Upper lobe of right lung (tissue), 1 donor: ENCODE measurements at places on chromosomes 4 and X. TPM values are rescaled to one million over a fixed set of nuclear protein-coding genes. Genes with fewer than 3 reads are reported as not detected.
A peak's percentile ranks its signal among the peaks of the same experiment; 100 is the strongest.

- H3K27me3 ChIP-seq, result no peaks in the 10 kb centered on the region
- H3K4me1 ChIP-seq, result no peaks in the 10 kb centered on the region
- no peak for DNase-seq
- H3K27ac ChIP-seq, result no peak overlapping the region
- no peaks in the 10 kb centered on the region for H3K36me3 ChIP-seq
- no peak overlapping the region for H3K4me3 ChIP-seq
These were observed 50.6 kb downstream of the GBA3 start for GRCh38 chr4:22743290-22743689.

DNA sequence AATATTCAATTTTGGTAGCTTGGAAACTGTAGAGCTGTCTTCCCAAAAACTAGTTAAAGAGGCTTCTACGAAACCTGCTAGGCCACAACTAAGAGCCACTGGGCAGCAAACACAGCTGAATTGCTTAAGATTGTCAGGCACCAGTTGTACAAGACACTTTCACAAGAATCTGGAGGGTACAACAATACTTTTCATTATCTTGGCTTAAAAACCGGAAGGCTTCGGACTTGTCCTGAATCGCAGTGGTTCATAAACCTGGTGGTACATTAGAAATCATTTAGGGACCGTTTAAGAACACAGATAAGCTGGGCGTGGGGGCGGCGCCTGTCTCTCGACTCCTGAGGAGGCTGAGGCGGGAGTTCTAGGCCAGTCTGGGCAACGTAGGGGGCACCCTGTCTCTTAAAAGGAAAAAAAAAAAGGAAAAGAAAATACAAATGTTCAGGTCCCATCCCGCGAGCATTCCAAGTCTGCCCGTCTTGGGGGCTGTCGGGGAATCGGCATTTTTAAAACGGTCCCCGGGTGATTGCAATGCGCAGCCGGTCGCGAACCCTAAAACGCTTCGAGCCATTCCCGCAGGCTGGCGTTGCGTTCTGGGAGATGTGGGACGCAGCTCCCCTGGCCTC is 763 bp downstream of the PYURF start:
- H3K4me3 ChIP-seq, result peak overlapping the region; percentile 64
- H3K27ac ChIP-seq, result peak overlapping the region; percentile 83
- peaks cover 16% of the 10 kb centered on the region for H3K4me1 ChIP-seq
- peak; percentile 74 for DNase-seq

DNA sequence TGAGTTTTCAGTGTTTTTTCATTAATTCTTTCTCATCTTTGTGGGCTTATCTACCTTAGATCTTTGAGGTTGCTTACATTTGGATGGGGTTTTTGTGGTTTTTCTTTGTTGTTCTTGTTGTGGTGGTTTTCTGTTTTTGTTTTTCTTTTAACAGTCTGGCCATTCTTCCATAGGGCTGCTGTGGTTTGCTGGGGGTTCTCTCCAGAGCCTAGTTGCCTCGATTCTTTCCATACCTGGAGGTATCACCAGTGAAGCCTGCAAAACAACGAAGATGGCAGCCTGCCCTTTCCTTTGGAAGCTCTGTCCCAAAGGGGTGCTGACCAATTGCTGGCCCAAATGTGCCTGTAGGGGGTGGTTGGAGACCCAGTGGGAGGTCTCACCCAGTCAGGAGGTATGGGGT is 168.6 kb upstream of the CLNK start:
- no peak overlapping the region for H3K4me3 ChIP-seq
- H3K27ac ChIP-seq, result no peak overlapping the region
- H3K4me1 ChIP-seq, result no peaks in the 10 kb centered on the region
- DNase-seq, result no peak
- H3K36me3 ChIP-seq, result no peaks in the 10 kb centered on the region
- H3K27me3 ChIP-seq, result no peaks in the 10 kb centered on the region

GRCh38 chr4:176769514-176769913 is 23.2 kb downstream of the VEGFC start:
- H3K27me3 ChIP-seq, result no peaks in the 10 kb centered on the region
- H3K36me3 ChIP-seq, result no peaks in the 10 kb centered on the region
- DNase-seq, result no peak
- H3K4me1 ChIP-seq, result no peaks in the 10 kb centered on the region
- no peak overlapping the region for H3K27ac ChIP-seq
- H3K4me3 ChIP-seq, result no peak overlapping the region

DNA sequence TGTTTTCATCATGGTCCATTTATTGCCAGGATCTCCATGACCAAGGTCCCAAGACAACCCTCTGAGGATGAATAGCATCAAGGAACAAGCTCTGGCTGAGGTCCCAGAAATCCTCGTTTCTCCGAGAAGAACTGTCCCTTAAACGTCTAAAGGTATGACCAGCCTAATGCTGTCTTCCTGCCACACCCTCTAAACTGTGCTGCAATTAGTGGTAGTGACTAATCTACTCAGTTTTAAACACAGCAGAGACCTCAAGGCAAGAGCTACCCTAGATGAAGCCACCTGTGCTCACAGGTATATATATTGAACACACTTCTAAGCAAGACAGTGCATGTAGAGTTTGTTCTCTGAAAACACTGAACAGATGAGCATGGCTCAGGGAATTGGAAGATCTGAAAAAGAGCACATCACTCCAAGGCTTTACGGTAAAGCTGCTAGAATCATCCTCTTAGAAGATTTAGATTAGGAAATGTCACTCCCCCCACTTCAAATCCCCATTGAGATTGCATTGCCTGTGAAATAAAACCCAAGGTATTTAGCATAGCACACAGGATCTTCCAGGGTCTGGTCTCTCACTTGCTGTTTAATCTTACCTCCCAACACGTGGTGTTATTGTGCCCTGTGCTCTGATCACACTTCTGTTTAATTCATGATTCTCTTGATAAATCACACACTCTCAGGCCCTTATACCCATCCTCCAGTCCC is 173.9 kb upstream of the VCX3A start:
- H3K36me3 ChIP-seq, result no peaks in the 10 kb centered on the region
- H3K4me1 ChIP-seq, result no peaks in the 10 kb centered on the region
- no peak overlapping the region for H3K27ac ChIP-seq
- no peak overlapping the region for H3K4me3 ChIP-seq
- H3K27me3 ChIP-seq, result no peaks in the 10 kb centered on the region

DNA sequence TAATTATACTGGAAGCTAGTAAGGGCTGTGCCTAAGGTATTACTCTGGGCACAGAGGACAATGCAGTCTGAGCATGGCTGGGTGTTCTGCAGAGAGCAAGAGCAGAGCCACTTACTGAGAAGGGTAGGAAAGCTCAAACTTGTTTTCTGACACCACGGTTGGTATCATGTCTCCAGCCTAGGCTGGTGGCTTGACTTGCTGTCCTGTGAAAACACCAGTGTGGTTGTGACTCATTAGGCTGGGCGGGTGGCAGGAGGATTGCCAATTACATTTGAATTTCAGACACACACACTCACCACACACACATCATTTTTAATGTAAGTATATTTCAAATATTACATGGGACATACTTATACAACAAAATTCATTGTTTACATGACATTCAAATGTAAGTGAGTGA is 19.7 kb upstream of the MTM1 start:
- H3K36me3 ChIP-seq, result no peaks in the 10 kb centered on the region
- DNase-seq, result no peak
- H3K4me1 ChIP-seq, result peaks cover 4% of the 10 kb centered on the region
- H3K27ac ChIP-seq, result no peak overlapping the region
- no peak overlapping the region for H3K4me3 ChIP-seq

- no peak overlapping the region for H3K27ac ChIP-seq
- no peak for DNase-seq
- H3K36me3 ChIP-seq, result no peaks in the 10 kb centered on the region
- H3K27me3 ChIP-seq, result peaks cover 25% of the 10 kb centered on the region
- no peak overlapping the region for H3K4me3 ChIP-seq
These were observed 22.2 kb downstream of the PRDM8 start for GRCh38 chr4:80219301-80220025.

DNA sequence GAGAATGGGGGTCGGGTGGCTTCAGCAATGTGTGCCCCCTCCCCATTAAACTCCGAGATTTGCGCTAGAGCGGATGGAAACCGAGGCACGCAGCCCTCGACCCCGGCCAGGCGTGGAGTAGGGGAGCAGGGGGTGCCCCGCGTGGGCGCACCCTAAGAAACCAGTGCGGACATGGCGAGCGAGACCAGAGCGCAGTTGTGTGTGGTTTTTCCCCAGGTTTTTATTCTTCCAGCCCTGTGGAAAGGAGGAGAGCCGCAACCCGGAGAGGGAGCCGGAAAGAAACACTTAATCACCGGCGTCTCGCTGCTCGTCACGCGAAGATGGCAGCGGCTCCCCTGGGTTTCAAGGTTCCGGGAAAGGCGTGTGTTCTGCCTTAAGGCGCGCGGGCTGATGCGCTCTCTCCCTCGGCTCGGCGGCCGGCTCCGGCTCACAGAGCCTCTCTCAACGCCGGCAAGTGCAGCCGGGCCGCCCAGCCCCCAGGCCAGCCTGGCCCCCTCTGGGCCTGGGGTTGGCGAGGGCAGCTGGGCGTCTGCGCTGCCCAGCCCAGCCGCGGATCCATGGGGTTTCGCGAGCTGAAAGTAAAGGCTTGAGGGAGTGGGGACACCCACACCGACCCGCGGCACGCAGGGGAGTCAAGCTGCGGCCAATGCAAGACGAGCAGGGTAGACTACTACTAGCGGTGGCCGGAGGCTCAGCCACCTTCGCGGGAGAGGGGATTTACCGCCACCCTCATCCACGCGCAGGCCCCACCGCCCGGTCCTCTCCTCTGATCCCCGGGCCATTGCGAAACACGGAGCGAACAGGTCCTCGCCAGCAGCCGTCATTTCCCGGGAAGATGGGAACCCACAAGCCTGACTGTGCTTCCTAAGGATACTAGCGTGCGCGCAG is 74.0 kb upstream of the BCOR start:
- peak; percentile 80 for DNase-seq
- H3K27me3 ChIP-seq, result no peaks in the 10 kb centered on the region
- peak overlapping the region; percentile 86 for H3K27ac ChIP-seq
- H3K36me3 ChIP-seq, result no peaks in the 10 kb centered on the region
- H3K4me1 ChIP-seq, result peaks cover 20% of the 10 kb centered on the region

DNA sequence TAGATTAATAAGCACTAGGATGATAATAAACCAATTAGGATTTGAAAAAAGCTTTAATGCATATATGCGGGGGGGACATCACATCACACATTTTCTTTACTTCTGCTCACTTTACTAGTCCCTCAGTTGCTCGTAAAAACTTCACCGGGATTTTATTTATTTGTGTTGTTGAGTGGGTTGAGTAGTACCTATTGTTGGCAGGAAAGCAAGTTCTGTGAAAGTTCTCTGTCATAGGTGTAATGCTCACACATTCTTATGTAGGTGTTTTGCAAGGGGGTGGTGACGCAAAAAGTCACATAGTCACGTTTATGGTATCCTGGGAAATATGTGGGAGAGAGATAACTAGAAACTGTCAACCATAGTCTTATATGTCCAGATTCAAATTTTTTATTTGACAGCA is 65.3 kb downstream of the PDLIM5 start:
- H3K4me3 ChIP-seq, result no peak overlapping the region
- DNase-seq, result no peak
- no peaks in the 10 kb centered on the region for H3K27me3 ChIP-seq
- H3K36me3 ChIP-seq, result no peaks in the 10 kb centered on the region
- peaks cover 22% of the 10 kb centered on the region for H3K4me1 ChIP-seq
- H3K27ac ChIP-seq, result no peak overlapping the region

- no peak for DNase-seq
- H3K4me1 ChIP-seq, result no peaks in the 10 kb centered on the region
- H3K27me3 ChIP-seq, result no peaks in the 10 kb centered on the region
These were observed 376.0 kb downstream of the RAB28 start for GRCh38 chr4:13108096-13108495.

DNA sequence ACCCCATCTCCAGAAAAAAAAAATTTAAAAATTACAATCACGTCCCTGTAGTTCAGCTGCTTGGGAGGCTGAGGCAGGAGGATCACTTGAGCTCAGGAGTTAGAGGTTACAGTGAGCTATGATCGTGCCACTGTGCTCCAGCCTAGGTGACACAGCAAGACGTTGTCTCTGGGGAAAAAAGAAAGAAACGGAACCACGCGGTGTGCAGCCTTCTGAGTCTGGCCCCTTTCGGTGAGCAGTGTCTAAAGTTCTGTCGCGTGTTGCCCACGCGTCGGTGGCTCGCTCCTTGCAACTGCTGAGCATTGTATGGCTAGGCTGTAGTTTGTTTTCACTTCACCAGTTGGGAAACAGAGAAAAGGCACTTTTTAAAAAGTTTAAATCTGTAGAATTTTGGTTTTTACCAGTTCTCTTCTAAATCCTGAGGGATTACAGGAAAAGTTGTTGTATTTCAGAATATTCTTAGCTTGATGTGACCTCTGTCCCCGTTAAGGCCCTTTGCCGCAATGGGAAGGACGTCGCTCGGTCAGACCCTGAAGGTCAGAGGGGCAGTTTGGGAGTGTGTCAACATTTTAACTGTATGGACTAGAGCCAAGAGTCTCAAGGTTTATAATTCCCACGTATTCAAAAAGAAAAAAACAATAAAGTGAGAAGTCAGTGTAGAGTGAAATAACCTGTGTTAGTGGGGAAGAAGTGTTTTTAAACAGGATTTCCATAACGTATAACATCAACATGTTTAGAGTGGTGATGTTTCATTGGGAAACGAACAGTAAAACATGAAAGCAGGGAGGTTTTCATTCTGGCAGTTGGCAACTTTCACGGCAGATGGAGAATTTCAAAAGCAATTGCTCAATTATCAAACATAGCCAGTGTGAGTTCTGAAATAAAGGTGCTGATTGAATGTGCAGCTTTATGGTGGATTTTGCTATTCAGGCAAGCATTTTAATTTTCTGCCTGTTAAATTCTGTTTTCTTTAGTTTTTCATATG is 45.8 kb upstream of the MSANTD1 start:
- H3K4me3 ChIP-seq, result no peak overlapping the region
- DNase-seq, result no peak
- peaks cover 37% of the 10 kb centered on the region for H3K36me3 ChIP-seq
- H3K27me3 ChIP-seq, result no peaks in the 10 kb centered on the region
- peaks cover 46% of the 10 kb centered on the region for H3K4me1 ChIP-seq
- peak overlapping the region; percentile 74 for H3K27ac ChIP-seq

DNA sequence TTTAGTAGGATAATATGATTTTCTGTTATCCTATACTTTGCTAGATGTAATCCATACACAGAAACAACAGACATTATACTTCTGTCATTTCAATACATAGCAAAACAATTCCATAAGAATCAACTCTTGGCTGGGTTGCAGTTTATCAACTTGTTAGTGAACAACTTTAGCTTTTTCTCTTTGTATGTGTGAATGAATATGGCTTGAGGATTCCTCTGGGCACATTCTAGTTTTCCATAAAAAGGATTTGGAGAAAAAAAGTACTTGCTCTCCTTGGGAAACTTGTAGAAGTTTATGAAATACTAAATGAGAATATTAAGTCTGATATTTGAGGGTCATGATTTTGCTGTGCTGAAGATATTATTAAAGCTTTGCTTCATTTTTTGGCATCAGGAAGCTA is 210.7 kb upstream of the GIMD1 start:
- no peak overlapping the region for H3K27ac ChIP-seq
- peaks cover 4% of the 10 kb centered on the region for H3K27me3 ChIP-seq
- H3K4me1 ChIP-seq, result no peaks in the 10 kb centered on the region
- no peak overlapping the region for H3K4me3 ChIP-seq
- H3K36me3 ChIP-seq, result no peaks in the 10 kb centered on the region

The GDPD2 gene
- total RNA-seq, result not detected

The USP11 gene
- total RNA-seq, result 56.0 TPM

The GPC3 gene
- total RNA-seq, result 67.7 TPM

The ZNF630 gene
- total RNA-seq, result 3.2 TPM

The PNMA6A gene
- total RNA-seq, result 0.87 TPM

The SSX4B gene
- total RNA-seq, result not detected

The SULT1B1 gene
- total RNA-seq, result 9.2 TPM
